Activated CD4-positive, CD25-positive, alpha-beta regulatory T cell (primary cell): ENCODE measurements at places on chromosomes 13 and 19.

DNA sequence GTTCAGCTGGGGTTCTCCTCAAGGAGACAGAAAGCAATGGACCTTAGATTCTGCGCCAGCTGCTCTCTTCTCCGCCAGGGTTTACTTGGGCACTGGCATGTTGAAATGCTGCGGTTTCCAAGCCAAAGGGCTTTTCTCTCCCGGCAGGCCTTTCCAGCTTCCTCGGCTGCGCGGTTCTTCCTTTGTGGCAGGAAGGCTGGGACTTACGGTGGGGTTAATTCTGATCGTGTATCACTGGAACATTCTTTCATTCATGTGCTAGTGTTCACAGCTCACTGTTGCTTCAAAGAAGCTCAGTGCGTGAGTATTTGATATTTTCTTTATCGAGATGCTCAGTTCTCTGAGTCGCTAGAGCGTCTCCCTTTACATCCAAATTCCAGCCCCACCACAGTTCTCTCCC is 723.2 kb downstream of the UQCRFS1 start:
- DNase-seq = no peak

DNA sequence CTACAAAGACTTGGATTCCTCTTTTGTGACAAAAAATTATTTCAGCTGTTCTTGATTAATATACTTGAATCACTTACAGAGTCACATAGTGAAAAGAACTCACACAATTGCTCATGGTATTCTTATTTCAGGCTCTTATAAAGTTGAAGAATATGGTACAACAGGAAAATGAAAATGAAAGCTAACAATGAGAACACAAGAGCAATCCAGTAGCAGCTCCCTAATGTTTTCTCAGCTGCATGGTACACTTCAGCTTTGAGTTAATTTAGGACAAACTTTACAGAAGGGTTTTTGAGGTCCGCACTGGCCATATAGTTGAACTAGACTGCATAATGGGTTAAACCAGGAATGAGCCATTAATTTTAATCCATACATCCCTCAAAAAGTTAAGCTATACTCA is 1261.8 kb downstream of the SLITRK5 start:
- no peak for DNase-seq

DNA sequence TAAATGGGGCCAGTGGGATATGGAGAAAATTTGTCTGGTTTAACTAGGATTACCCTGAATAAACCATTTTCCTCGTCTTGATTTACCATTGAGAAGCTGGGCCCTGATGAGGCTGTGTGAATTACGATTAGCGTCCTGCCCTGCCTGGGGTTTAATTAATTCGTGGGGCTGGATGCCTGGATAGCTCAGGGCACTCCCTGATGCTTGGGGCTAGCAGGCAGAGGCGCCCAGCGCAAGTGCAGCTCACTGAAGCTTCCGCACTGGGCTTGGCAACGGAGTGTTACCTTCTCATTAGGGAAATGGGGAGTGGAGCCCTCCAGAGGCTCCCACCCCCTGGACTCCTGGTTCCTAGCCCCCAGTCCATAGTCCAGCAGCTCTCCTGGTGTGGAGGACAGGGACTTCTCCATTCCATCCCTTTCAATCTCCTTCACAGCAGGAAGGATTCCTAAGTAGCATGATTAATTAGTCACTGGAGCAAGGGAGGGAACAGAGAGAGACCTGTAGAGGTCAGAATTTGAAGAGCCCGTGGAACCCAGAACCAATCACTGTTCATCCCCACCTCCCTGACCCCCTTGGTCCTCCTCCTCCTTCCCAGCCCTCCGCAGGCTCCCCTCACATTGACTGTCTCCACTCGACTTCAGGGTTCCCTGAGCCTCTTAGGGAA is 107.2 kb downstream of the UQCRFS1 start:
- no peak for DNase-seq

DNA sequence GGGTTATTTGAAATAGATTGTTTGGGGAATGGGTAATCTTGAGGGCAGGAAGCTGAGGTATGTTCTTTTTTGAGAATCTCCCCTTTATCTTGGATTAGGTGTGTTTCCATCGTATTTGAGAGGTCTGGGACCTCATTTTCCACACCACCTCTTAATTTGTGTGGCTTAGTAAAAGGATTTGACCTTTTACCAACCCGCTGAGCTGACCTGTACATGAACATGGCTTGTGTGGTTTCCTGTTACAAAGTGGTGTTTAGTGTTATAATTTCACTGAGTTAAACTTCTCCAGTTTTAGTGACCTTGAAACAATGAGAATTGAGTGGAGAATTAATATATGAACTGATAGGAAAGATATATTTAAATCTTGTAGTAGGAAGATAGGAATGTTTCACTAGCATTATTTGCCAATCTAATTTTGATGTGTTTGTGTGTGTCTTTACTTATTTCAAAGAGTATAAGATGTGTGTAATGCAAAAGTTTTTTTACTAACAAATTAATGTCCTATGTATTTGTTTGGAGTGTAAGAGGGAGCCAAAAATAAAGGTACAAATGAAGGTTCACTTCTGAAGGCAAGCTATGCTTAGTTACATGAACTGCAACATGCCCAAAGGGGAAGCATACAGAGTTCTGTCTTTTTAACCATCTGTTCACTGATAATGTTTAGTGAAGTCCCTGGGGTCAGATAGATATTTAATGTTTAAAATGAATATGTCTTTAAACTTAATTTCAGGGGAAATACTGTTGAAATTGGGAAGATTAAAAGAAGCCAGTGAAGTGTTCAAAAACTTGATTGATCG is 17.1 kb downstream of the NAA16 start:
- DNase-seq = no peak

- DNase-seq = no peak
These were observed 48.8 kb downstream of the IRS2 start for GRCh38 chr13:109737606-109738005.

- no peak for DNase-seq
These were observed 784.4 kb downstream of the DACH1 start for GRCh38 chr13:71082631-71083030.

GRCh38 chr19:1389033-1389940 is 5.6 kb downstream of the NDUFS7 start:
- DNase-seq = no peak

DNA sequence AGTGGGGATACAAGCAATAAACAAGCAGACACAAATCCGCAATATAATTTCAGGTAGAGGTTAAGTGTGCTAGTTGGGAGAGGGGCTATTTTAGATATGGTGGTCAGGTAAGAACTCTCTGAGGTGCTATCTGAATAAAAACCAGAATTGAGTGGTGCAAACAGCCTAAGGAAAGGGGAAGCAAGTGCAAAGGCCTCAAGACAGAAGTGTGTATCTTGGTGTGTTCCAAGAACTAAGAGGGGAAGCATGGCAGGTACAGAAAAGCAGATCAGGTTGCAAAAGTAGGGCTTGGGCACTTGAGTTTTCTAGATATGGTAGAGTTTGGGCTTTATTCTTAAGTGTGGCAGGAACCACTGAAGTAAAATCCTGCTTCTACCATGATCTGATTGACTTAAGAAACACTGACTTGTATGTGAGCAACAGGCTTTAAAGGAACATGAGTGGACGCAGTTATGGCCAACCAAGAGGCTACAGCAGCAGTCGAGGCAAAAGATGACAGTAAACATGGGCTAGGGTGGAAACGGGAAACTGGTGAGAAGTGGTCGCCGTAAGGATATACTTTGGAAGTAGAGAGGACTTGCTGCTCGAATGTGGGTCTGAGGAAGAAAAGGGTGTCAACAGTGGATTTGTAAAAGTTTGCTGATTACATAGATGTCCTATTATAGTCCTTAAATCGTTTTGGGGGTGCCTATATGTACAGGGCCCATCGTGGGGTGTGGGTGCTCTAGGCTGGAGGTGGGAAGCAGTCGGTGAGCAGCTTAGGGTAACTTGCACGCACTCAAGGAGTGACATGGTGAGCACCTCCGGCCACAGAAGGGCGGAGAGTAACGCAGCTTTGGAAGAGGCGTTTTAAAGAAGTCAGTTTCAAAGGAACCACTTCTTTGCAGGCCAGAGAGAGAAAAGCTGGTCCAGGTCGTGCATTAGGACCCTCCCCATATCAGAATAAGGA is 677 bp downstream of the TGDS start:
- DNase-seq = peak; percentile 15
